ENCODE measurements at places on chromosomes 4 and X.

GRCh38 chr4:8050555-8051206 lies 107.9 kb downstream of the ABLIM2 start:
- no peak for DNase-seq

GRCh38 chr4:72677265-72677664 lies 108.2 kb upstream of the ADAMTS3 start:
- DNase-seq = no peak

DNA sequence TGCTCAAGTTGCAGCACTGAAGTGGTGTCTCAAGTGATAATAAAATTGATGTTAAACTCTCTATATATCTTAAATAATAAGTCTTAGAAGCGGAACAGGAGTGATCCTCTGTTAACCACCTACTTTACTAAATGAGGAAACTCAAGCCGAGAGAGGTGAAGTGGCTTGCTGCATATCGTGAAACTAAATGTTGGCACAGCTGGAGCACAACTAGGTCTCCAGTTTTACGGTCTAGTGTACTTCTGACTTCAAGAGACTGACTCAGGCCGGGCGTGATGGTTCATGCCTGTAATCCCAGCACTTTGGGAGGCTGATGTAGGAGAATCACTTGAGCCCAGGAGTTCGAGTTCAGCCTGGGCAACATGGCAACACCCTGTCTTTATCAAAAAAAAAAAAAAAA lies 35.5 kb upstream of the PLS3 start:
- no peak for DNase-seq

DNA sequence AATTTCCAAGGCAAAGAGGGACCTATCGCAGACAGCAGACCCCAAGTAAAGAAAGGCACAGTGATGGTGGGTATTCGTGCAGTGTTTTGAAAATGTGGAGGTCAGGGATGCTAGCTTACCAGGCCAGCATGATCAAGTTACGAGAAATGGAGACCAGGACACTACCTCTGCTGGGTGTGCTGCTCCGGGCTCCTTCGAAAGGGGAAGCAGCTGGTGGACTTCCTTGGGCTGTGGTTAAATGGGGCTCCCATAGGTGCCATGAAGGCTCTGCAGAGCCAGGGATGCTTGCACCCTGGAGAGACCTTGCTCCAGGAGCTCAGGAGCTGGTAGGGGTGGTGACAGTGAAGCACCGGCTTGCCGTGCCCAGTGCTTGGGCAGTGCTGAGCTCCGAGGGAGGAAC lies 68.8 kb downstream of the TBL1X start:
- DNase-seq = no peak

DNA sequence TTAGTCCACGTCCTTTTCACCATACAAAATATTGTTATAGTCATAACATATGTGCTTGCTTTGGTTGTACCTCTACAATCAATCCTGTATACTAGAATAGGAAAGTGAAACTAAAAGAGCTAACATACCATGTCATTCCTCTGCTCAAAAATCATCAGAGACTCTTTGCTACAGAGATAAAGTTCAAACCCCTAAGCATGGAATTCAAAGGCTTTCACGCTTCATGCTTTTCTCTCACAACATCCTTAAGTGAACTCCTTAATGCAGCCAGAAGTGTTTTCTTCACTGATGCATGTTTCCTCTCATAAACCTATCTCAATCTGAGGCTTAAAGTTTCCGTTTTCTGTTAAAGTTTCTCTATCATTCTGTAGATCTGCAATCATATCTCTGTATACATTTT lies 744.6 kb upstream of the IGFBP7 start:
- DNase-seq = no peak

GRCh38 chr4:138542191-138542776 lies 300.1 kb upstream of the SLC7A11 start:
- DNase-seq = no peak

GRCh38 chrX:137823257-137823656 lies 257.3 kb downstream of the ZIC3 start:
- no peak for DNase-seq

DNA sequence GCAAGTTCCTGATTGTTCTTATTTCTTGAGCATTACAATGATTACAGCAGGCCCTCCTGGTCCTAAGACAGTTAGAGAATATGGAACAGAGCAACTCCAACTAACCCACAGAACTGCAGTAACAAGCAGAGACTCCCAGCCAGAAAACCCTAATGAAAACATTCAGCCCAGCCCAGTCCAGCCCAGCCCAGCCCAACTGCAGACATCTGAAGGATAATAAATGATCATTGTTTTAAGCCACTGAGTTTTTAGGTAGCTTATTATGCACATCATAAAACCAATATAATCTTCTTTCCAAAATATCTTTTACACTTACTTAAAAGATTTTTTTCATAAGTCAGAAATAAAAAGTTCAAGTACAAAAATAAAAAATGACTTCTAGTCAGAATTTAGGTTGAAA lies 51.3 kb downstream of the SPOCK3 start:
- no peak for DNase-seq

GRCh38 chr4:22695917-22696316 lies 3.2 kb downstream of the GBA3 start:
- no peak for DNase-seq

DNA sequence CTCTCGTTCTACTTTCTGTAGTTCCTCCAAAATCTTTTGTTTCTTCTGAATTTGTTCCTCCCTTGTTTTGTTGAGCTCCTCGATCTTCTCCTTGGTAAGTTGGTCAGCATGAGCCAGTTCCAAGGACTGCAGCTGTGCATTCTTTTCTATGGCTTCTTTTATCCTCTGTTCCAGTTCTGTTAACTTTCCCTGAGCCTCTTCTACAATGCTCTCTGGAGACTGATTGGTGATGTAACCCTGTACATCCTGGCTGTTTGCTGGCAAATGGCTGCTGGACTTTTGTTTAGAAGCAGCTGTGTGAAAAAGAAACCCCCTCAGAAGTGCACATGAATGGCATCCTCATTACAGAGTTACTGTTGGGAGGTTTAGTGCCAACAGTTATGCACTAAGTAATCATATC lies 70.5 kb upstream of the COX18 start:
- no peak for DNase-seq

GRCh38 chrX:73876911-73877310 lies 313.9 kb downstream of the CHIC1 start:
- DNase-seq = no peak

All from naive thymus-derived CD8-positive, alpha-beta T cell (primary cell).